ENCODE measurements at places on chromosomes 3 and 15. TPM values are rescaled to one million over a fixed set of nuclear protein-coding genes. Genes with fewer than 3 reads are reported as not detected.

Gene AQP9
- not detected for total RNA-seq

- H3K36me3 ChIP-seq = no peaks in the 10 kb centered on the region
- no peak overlapping the region for H3K4me3 ChIP-seq
Observed at GRCh38 chr15:90295270-90295648, 29.8 kb downstream of the NGRN start.

Gene OXSR1
- total RNA-seq = 76.0 TPM

Gene TMEM212
- not detected for total RNA-seq

- H3K27me3 ChIP-seq = no peaks in the 10 kb centered on the region
- H3K36me3 ChIP-seq = peaks cover 1% of the 10 kb centered on the region
- peaks cover 15% of the 10 kb centered on the region for H3K4me1 ChIP-seq
Observed at GRCh38 chr3:119343719-119344118, 49.5 kb downstream of the ARHGAP31 start.

Gene ITIH1
- total RNA-seq = not detected

- no peak for DNase-seq
- H3K36me3 ChIP-seq = no peaks in the 10 kb centered on the region
- no peak overlapping the region for H3K27ac ChIP-seq
- no peak overlapping the region for H3K4me3 ChIP-seq
- no peaks in the 10 kb centered on the region for H3K27me3 ChIP-seq
Observed at GRCh38 chr3:195466251-195466650, 23.4 kb upstream of the ACAP2 start.

DNA sequence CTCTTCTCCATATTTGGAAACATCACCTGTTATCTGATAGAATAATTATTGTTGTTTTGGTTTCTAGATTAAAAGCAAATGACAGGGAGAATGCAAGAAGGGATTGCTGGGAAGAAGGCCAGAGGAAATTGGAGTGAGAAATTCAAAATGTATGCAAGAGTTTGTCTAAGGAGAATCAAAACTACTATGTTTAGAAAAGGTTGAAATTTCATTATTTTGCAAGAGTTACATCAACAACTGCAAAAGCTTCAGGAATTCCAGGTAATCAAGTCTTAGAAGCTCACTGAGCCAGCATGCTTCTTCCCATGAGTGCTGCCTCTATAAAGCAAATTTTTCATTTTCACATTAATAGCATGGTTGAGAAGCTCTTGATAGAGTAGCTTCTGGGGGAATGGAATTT is 177.2 kb upstream of the GBE1 start:
- no peak overlapping the region for H3K27ac ChIP-seq
- DNase-seq = no peak
- H3K4me3 ChIP-seq = no peak overlapping the region

DNA sequence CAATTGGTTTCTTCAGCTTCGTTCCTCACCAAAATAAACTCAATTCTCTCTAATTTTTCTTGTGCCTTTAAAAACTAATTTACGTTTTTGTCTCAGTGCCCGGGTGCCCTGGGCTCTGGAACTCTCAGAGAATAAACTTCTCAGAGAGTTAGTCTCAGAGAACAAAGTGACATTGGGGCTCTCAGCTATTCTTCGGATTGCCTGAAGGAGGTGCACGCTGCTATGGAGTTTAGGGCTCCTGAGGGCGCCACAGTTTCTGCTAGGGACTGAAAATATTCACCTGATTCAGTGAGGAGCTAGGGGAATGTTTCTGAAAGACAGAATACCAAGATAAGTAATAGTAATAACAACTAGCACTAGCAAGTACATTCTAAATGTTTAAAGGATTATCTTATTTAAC is 22.7 kb downstream of the ZIC4 start:
- no peak for DNase-seq
- peaks cover 79% of the 10 kb centered on the region for H3K27me3 ChIP-seq
- H3K4me3 ChIP-seq = no peak overlapping the region
- no peak overlapping the region for H3K27ac ChIP-seq

DNA sequence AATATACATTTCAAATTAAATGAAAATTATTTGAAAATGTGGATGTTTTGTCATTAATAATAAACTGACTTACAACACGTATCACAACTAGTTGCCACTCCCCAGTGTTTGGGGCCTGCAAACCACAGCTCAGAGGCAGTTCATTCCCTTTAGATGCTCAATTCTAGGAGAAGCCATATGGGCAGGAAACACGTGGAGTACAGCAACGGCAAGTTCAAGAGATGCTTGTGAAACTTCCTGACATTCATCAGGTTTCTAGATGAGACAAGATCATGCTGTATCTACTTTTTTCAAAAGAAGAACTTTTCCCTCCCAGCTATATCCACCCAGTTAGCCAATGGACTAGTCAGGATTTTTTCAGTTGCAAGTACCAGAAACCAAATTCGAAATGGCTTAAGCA is 17.6 kb upstream of the PLA2G4D start:
- H3K27ac ChIP-seq = no peak overlapping the region
- peaks cover 34% of the 10 kb centered on the region for H3K27me3 ChIP-seq
- no peaks in the 10 kb centered on the region for H3K4me1 ChIP-seq
- no peak overlapping the region for H3K4me3 ChIP-seq

Gene P3H2
- 21.9 TPM for total RNA-seq

GRCh38 chr3:10848261-10848660 is 32.2 kb downstream of the SLC6A11 start:
- H3K27ac ChIP-seq = no peak overlapping the region
- H3K36me3 ChIP-seq = no peaks in the 10 kb centered on the region
- no peak overlapping the region for H3K4me3 ChIP-seq

- DNase-seq = no peak
- peaks cover 23% of the 10 kb centered on the region for H3K4me1 ChIP-seq
- H3K4me3 ChIP-seq = peak overlapping the region; percentile 16
- H3K27ac ChIP-seq = peak overlapping the region; percentile 90
Observed at GRCh38 chr15:85785887-85786780, 8.6 kb downstream of the KLHL25 start.

Gene MEIS2
- total RNA-seq = 28.3 TPM

GRCh38 chr3:135556174-135556573 is 409.4 kb upstream of the PPP2R3A start:
- H3K4me1 ChIP-seq = no peaks in the 10 kb centered on the region
- H3K4me3 ChIP-seq = no peak overlapping the region
- no peak for DNase-seq
- no peaks in the 10 kb centered on the region for H3K36me3 ChIP-seq
- H3K27me3 ChIP-seq = no peaks in the 10 kb centered on the region
- H3K27ac ChIP-seq = no peak overlapping the region

Gene NEDD4
- total RNA-seq = 28.4 TPM

DNA sequence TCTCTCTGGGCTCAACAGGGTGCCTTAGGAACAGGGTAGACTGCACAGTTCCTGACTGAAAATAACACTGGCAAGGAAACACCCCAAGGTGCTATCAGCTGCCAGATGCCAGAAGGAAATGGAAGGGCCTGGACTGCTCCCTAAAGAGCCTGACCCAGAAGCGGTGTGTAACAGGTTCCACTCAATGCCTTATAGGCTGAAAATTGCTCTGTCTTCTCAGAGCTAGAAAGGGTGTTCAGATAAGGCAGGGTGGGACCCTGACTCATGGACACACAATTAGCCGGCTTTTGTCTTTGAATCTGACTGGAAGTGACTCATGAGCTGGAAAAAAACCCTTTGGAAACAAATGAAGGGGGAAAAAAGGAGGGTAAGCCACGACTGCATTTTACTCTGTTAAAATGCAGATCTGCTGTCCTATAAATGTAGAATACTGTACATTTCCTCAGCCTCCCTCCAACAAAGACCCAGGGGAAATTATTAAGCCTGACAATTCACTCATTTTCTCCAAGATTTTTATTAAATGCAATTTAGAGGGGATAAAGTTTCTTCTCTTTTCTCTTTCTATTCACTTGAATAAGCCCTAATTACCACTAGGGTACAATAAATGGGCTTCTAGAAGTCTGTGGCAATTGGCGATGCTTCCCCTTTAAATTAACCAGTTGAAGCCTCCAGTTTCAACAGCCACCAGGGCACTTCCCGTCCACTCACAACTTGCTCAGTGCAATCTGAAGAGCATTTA is 160.2 kb upstream of the TBL1XR1 start:
- DNase-seq = no peak
- H3K4me3 ChIP-seq = peak overlapping the region; percentile 27
- no peaks in the 10 kb centered on the region for H3K27me3 ChIP-seq
- peak overlapping the region; percentile 95 for H3K27ac ChIP-seq
- H3K4me1 ChIP-seq = peaks cover 55% of the 10 kb centered on the region

DNA sequence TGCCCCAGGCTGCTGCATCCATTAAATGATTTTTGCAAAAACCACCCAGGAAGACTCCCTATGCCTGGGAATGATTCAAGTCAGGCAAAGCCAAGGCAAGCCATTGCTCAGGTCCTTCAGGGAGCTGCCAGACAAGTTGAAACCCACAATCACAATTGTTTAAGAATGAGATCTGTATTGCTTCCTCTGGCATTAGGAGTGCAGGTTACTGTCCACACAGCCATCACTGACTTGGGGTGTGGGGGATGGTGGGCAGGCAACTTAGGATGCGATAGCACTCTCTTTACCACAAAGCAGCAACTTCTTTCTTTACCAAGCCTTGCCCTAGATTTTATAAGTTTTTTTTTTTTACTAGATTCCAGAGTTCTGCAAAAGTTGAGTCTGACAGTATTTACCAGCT is 15.0 kb upstream of the IL20RB start:
- H3K4me3 ChIP-seq = no peak overlapping the region
- peaks cover 8% of the 10 kb centered on the region for H3K36me3 ChIP-seq
- DNase-seq = no peak

GRCh38 chr3:100087198-100087597 is 27.1 kb downstream of the FILIP1L start:
- no peaks in the 10 kb centered on the region for H3K27me3 ChIP-seq
- H3K4me1 ChIP-seq = peaks cover 81% of the 10 kb centered on the region
- no peak for DNase-seq
- H3K4me3 ChIP-seq = no peak overlapping the region
- H3K36me3 ChIP-seq = no peaks in the 10 kb centered on the region
- peak overlapping the region; percentile 78 for H3K27ac ChIP-seq

Gene NTRK3
- total RNA-seq = not detected

Gene ARPP21
- 4.9 TPM for total RNA-seq

Gene CEMIP
- total RNA-seq = 146 TPM

Gene PLSCR4
- 18.9 TPM for total RNA-seq

- peaks cover 38% of the 10 kb centered on the region for H3K27me3 ChIP-seq
- H3K4me3 ChIP-seq = peak overlapping the region; percentile 90
- peak; percentile 86 for DNase-seq
- no peaks in the 10 kb centered on the region for H3K36me3 ChIP-seq
- peaks cover 20% of the 10 kb centered on the region for H3K4me1 ChIP-seq
- peak overlapping the region; percentile 59 for H3K27ac ChIP-seq
Observed at GRCh38 chr15:44194323-44195150, 534 bp downstream of the FRMD5 start.

Gene WDR6
- total RNA-seq = 222 TPM

DNA sequence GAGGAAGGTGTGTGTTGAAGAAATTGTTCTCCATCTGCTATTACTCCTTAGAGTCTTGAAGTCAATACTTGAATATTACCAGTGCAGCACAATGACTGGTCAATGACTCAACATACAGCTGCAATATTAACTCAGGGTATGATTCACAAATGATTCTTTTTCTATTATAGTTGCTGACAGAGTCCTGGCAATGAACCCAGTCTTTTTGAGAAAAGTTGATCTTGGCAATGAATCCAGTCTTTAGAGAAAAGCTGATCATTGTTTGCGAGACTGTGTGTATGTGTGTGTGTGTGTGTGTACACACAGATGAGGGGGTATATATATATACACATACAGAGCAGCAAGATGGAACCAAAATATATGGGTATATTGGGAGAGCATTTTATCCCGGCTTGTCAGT is 315.1 kb downstream of the ZNF385D start:
- H3K36me3 ChIP-seq = no peaks in the 10 kb centered on the region
- no peak overlapping the region for H3K4me3 ChIP-seq
- DNase-seq = no peak
- no peak overlapping the region for H3K27ac ChIP-seq

GRCh38 chr3:8482960-8483665 is 18.5 kb upstream of the LMCD1 start:
- H3K4me1 ChIP-seq = peaks cover 76% of the 10 kb centered on the region
- DNase-seq = peak; percentile 89
- no peak overlapping the region for H3K4me3 ChIP-seq
- H3K27ac ChIP-seq = peak overlapping the region; percentile 87
